EL (cell line): ENCODE measurements at places on chromosomes 12 and 14.
A peak's percentile ranks its signal among the peaks of the same experiment; 100 is the strongest.

GRCh38 chr12:48281811-48282210 lies 68.9 kb downstream of the ZNF641 start:
- DNase-seq, result no peak

DNA sequence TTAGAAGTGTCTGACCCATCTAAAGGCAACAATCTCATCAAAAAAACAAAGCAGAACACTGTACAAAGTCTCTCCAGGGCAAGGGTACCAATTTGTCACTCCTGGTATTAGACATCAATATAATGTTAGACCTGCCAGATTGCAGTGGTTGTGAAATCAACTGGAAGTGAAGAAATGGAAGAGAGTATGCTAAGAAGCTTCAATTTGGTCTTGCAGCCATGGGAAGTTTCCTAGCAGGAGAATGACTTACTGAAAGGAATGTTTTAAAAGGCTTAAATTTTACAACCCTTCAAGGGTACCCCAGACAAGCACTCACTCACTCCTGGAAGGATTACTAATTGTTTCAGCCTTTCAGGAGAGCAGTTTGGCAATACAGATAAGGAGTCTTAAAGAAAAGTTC lies 18.9 kb downstream of the LLPH start:
- peak; percentile 16 for DNase-seq

DNA sequence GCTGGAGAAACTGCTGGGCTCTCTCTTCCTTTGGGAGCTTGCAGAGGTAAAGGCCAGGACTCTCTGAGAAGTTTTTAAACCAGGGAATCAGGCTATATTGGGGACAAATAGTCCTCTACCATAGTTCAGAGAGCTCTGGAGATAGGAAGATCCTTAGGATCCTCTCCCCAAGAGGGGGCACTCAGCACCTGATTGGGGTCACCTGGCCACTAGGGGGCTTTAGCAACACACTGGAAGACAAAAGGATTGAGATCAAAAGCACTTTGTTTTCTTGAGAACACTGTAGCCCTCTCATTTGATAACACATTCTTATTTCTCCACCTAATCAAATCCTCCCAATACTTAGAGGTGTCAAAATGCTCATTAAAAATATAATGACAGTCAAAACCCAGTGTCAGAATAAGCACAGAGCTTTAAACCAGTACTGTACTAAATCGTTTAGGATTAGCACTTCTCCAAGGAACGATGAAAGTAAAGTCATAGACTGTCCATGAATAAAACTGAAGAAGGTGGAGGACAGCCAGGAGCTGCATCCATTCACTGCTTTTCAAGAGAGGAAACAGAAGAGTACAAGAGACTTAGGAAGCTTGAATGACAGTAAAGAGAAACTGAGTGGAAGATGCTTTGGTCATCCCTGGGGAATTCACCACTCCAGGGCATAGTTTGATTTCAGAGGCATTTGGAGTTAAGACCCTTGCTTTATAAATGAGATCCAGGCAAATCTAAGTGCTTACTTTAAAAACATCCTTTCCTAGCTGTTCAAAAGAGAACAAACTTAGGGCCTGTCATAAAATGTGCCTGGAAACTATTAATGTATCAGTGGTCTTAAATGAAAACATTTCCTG lies 26.5 kb downstream of the BMP4 start:
- DNase-seq, result peak; percentile 65

DNA sequence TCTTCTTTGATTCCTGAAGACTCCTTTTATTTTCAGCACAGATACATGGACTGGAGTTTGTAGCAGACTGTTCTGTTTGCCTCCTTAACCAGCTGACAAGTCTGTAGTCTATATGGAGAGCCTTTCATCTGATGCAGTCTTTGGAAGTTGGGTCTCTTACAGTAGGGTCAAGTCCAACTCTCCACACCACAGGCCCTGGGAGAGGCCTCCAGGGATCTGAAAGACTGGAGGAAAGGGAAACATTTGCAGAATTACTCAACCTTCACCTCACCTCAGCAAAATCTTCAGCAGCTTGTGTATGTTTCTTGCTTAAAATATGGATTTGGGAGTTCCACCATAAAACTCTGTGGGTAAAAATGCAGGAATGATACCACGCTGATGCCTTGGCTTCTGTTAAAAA lies 188.4 kb downstream of the MSRB3 start:
- DNase-seq, result no peak

DNA sequence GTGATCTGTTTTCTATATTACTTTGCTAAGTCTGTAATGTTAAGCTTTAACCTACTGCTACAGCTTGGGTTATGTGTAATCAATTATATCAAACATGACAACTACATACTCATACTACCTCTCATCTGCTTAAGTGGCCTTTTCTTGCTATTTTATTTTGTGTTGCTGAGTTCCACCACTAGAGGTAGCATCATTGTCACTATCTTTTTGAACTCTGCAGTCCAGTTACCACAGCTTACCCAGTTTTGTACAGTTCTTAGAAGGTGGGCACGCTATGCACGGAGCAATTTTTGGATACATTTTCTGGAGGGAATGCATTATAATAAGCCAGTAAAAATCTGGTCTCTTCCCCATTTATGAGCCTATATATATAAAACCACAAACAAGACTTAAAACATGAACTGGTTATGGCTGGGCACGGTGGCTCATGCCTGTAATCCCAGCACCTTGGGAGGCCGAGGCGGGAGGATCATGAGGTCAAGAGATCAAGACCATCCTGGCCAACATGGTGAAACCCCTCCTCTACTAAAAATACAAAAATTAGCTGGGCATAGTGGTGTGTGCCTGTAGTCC lies 48.5 kb downstream of the SAV1 start:
- DNase-seq, result peak; percentile 48

DNA sequence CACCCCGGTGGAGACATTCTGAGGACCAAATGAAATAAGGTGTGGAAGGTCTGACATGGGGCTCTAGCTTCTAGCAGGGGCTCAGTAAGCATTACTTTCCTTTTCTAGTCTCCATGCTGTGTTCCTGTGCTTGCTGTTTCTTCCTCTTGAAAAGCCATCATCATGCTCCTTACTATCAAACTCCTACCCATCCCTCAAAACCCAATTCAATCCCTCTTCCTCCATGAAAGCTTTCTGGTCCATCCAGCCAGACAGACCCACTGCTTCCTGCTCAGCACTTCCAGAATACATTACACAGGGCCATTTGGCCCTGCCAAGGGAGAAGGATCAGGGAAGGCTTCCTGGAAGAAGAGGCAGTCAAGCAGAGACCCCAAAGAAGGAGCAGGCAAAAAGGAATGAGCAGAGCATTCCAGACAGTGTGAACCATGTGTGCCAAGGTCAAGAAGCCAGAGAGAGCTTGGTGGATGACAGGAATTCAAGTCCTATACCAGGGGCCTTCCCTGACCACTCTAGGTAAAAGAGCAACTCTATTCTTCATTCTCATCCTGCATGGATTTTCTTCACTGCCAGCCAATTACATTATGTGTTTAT lies 59.5 kb downstream of the NUAK1 start:
- DNase-seq, result no peak

- DNase-seq, result no peak
Observed at GRCh38 chr14:59997449-59997848, 77.5 kb downstream of the LRRC9 start.

GRCh38 chr12:75937486-75937885 lies 94.1 kb downstream of the PHLDA1 start:
- DNase-seq, result no peak

GRCh38 chr12:130476451-130477135 lies 138.9 kb downstream of the PIWIL1 start:
- DNase-seq, result no peak

DNA sequence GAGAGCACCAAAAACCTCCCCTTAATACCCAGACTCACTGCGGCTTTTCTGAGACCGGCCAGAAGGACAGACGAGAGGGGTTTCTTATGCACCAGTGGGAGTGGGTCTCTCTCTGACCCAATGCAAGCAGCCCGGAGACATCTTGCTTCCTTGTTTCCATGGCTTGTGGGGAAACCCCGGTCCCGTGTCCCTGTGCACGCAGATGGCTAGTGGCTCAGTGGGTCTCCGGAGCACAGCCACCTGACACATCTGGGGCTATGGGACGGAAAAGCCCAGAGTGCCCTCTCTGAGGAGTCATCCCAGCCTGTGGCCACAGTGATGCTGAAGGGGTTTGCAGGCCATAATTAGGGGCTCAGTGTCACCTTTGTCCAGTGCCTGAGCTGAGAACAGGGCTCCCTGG lies 197.6 kb downstream of the PHETA1 start:
- DNase-seq, result no peak

DNA sequence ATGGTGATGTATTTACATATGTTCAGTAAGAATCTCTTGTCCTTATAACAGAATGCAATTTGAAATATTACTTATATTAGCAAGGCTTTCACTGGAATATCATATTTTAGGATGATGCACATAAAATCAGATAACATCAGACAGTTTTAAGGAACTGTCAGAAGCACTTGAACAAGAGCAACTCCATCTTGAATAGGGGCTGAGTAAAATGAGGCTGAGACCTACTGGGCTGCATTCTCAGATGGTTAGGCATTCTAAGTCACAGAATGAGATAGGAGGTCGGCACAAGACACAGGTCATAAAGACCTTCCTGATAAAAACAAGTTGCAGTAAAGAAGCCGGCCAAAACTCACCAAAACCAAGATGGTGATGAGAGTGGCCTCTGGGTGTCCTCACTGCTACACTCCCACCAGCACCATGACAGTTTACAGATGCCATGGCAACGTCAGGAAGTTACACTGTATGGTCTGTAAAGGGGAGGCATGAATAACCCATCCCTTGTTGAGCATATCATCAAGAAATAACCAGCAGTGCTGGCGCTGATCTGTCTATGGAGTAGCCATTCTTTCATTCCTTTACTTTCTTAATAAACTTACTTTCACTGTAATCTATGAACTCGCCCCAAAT lies 27.6 kb upstream of the ETV6 start:
- peak; percentile 9 for DNase-seq

GRCh38 chr12:10612984-10613348 lies 443 bp downstream of the MAGOHB start:
- DNase-seq, result no peak

DNA sequence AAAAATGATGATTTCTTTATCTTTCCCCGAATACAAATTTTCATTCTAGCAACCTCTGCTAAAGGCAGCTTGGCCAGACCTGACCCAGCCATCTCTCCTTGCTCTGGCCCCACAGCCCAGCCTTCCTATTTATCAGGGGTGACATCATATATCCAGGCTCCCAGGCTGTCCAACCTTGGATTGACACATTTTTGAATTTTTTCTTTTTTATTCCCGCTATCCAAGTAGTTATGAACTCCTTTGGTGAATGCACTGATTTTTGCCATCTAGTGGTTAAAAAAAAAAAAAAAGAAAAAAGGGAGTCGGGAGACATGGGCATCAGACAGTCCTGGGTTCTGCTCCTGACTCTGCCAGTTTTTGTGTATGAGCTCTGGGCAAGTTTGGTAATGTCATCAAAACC lies 120.5 kb downstream of the PTPN11 start:
- DNase-seq, result no peak

DNA sequence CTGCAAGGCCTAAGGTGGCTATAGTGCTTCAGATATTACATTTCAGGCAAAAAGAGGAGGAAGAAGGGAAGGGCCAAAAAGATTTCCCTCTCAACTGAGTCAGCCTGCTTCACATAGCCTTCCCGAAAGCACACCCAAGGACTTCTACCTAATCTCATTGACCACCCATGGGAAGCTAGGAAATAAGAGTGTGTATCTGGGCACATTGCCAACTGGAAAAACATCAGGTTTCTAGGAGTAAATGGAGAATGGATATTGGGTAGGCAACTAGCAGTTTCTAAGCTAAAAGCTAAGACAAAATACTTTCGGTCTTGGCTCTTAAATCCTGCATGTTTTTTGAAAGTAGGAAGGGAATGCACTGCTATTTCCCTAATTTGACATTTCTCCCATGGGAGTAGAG lies 221.7 kb upstream of the GRIP1 start:
- no peak for DNase-seq

- DNase-seq, result no peak
Observed at GRCh38 chr12:81369175-81369574, 291.3 kb downstream of the ACSS3 start.

- no peak for DNase-seq
Observed at GRCh38 chr12:131380220-131380964, 330.5 kb upstream of the SFSWAP start.

GRCh38 chr12:52524898-52525591 lies 4.9 kb upstream of the KRT5 start:
- no peak for DNase-seq

GRCh38 chr12:3902921-3903320 lies 29.7 kb upstream of the PARP11 start:
- no peak for DNase-seq

DNA sequence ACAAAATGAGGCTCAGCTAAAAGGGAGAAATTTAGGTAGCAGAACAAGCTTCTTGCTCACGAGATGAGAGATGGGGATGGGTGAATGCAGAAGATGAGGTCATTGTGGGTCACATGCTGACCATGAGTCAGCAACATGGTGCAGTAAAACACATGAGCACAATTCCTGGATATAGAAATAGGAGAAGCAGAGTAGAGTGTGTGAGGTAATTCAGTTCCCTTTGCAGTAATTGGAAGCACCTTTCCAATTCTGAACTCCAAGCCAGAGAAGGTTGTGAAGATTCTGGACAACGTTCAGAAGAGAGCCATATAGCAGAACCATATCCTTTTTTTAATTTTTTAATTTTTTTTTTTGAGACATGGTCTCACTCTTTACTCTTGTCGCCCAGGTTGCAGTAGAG lies 62.0 kb upstream of the LMNTD1 start:
- peak; percentile 84 for DNase-seq

- no peak for DNase-seq
Observed at GRCh38 chr14:90381999-90382451, 14.8 kb upstream of the CALM1 start.

GRCh38 chr14:36604757-36605505 lies 22.5 kb upstream of the NKX2-8 start:
- peak; percentile 64 for DNase-seq

GRCh38 chr14:66037361-66037760 lies 448.8 kb upstream of the CCDC196 start:
- no peak for DNase-seq

- DNase-seq, result no peak
Observed at GRCh38 chr14:76922584-76922983, 96.4 kb downstream of the LRRC74A start.

- no peak for DNase-seq
Observed at GRCh38 chr14:71430678-71431376, 501.4 kb upstream of the RGS6 start.

- no peak for DNase-seq
Observed at GRCh38 chr14:82313889-82314288, 780.2 kb upstream of the SEL1L start.

GRCh38 chr12:93019975-93020630 lies 91.0 kb upstream of the EEA1 start:
- DNase-seq, result no peak

DNA sequence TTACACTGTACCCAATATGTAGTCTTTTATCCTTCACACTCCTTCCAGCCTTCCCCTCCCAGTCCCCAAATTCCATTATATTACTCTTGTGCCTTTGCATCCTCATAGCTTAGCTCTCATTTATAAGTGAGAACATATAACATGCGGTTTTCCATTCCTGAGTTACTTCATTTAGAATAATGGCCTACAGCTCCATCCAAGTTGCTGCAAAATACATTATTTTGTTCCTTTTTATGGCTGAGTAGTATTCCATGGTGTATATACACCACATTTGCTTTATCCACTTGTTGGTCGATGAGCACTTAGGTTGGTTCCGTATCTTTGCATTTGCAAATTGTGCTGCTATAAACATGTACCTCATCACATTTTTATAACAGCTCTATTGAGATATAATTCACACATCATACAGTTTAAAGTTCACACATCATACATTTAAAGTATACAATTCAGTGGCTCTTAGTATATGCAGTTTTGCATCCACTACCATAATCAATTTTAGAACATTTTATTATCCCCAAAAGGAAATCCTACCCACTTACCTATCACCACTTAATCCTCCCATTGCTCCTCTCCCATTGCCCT lies 23.5 kb downstream of the RBMS2 start:
- DNase-seq, result no peak
